MG63 (cell line): ENCODE measurements at places on chromosomes 2 and 18. TPM values are rescaled to one million over a fixed set of nuclear protein-coding genes. Genes with fewer than 3 reads are reported as not detected.

Gene ASXL2
- total RNA-seq = 3.6 and 8.8 TPM in 2 replicates

Gene CCDC148
- not detected in 2 replicates for total RNA-seq

Gene ING5
- 10.3 and 45.2 TPM in 2 replicates for total RNA-seq

Gene GALNT3
- 1.3 and 7.7 TPM in 2 replicates for total RNA-seq

Gene B3GNT7
- total RNA-seq = 0.23 TPM in 1 of 2 replicates, not detected in the other

Gene LTBP1
- 93.9 and 95.7 TPM in 2 replicates for total RNA-seq

Gene FLACC1
- total RNA-seq = 0.26 TPM in 1 of 2 replicates, not detected in the other

Gene POTEI
- total RNA-seq = 0.10 and 0.13 TPM in 2 replicates

Gene PCARE
- not detected in 2 replicates for total RNA-seq

Gene PAX3
- 9.4 and 15.2 TPM in 2 replicates for total RNA-seq

Gene NTSR2
- total RNA-seq = not detected in 2 replicates

Gene LRP1B
- 0.07 TPM in 1 of 2 replicates, not detected in the other for total RNA-seq

GRCh38 chr2:99710721-99711120 lies 220.9 kb upstream of the REV1 start:
- DNase-seq = no peak

DNA sequence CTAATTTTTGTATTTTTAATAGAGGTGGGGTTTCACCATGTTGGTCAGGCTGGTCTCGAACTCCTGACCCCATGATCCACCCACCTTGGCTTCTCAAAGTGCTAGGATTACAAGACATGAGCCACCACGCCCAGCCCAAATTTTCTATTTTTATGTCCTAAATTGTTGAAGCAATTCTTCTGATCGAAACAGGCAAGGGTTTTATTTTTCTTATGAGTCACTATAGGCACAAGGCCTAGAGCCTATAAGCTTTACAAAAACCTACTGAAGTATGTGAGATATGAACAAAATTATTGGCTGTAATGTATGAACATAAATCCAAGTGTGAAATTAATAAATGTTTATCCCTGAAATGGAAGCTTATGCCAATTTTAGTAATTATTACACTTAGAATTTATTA lies 464.2 kb upstream of the NRP2 start:
- peak; percentile 37 for DNase-seq

- peak; percentile 74 for DNase-seq
Measured at GRCh38 chr18:26091047-26091630, 726 bp upstream of the SS18 start.

GRCh38 chr2:10817413-10817812 lies 4.8 kb upstream of the PDIA6 start:
- DNase-seq = peak; percentile 45

DNA sequence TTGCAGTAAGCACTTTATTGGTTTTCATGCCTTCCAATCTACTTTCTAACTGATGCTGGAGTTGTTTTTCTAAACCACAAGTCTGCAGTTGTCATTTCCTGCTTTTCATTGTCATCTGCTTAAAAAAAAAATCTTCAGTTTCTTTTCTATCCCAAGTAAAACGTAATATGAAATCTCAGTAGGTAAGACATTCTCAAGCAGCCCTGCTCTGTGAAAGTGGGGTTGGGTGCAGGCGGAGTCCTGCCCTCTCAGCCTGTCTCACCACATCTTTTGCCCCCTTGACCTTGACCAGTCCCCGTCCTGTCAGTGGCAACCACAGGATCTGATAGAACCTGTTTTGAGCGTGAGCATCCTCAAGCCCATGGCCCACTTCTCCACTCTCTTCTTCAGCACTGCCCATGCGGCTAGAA lies 80.0 kb upstream of the CPO start:
- DNase-seq = no peak

DNA sequence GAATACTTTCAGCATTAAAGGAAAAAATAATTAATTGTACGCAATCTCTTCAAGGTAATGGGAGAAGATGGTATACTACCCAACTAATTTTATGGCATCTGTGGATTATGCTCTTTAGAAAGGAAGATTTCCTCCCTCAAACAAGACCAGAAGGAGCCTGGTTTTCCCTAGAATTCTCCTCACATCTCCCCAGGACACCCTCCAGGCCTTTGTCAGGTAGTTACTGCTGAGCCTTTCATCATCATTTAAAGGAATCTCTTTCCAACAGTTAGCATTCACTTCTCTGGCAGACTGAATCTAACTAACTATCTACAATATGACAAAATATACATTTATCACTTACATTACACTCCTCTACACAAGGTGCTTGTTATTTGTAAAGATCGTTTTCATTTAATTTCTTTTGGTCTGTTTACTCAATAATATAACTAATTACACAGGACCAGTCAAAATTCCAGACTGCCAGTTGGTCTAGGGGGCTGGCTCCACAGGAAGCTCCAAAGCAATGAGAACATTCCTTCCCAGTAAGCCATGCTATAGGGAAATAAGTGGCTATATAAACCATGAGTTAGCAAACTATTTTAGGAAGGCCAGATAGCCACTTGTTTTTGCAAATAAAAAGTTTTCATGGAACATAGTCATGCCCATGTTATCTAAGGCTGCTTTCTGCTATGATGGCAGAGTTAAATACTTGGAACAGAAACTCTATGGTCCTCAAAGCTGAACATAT lies 19.1 kb downstream of the ZNF24 start:
- DNase-seq = no peak

GRCh38 chr2:132645722-132646539 lies 24.1 kb downstream of the LYPD1 start:
- DNase-seq = no peak

DNA sequence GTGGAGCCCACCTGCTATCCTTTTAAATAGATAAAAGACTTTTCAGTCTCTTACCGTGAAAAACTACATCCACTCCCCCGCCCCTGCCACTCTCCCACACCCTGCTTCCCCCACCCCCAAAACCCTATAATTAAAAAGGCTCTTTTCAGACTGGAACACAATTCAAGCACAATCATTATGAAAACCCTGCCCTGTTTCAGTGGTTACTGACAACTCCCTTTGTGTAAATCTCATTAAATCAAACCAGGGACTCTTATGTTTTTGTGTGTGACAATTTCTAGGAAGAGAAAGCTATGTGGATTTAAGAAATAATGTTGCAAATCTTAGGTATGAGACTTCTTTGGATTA lies 21.0 kb upstream of the ZNF532 start:
- no peak for DNase-seq

DNA sequence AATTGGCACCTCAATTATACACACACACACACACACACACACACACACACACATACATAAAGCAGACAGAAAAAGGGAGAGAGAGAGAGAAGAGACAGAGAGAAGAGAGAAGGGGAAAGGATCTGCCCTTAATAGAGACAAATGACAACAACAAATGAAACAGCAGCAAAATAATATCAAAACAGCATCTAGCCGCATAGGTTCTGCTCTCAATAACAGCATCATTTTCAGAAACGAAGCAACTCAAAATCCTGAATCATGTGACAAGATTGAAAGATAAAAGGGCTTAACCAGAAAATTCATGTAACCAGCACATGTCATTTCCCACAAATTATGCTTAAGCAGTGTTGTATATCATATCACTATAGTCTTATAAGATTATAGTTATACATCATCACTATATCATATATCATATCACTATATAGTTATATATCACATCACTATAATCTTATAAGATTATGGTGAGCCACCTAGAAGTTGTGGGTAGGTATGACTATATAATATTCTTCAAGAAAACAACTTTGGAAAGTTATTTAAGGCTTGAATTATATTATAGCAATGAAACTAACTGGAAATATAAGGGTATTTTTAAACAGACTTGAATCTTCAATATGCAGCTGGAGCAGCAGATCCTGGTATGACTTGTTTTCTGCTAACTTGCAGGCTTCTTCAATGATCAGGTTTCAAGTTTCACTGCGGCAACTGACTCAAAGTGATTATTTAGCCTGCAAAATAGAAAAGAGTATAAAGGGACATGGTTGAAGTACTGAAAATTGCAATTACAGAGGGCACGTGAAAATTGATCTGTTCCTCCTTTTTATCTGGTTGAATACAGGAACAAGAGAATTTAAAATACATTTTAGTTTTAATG lies 16.1 kb upstream of the VPS54 start:
- no peak for DNase-seq

DNA sequence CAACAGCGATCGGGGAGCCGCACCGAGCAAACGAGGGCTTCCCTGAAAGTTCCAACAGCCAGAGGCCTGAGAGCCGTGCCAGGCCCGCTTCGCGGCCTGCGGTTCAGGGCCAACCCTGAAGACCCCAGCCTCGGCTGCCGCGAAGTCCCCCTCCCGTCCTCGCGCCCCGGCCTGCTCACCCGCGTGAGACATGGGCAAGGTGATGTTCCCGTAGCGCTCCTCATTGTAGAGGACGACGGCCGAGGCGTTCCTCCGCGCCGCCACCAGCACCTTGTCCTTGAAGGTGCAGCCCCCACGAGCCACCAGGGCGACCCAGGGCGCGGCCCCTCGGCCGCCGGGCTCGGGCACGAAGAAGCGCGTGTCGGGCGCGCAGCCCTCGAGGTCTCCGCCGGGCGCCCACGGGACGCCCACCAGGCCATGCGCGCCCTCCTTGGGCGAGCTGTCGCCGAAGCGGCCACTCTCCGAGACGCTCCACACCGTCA lies 510 bp downstream of the RNF149 start:
- DNase-seq = peak; percentile 19

- peak; percentile 62 for DNase-seq
Measured at GRCh38 chr2:133862400-133862977, 294.2 kb upstream of the NCKAP5 start.

DNA sequence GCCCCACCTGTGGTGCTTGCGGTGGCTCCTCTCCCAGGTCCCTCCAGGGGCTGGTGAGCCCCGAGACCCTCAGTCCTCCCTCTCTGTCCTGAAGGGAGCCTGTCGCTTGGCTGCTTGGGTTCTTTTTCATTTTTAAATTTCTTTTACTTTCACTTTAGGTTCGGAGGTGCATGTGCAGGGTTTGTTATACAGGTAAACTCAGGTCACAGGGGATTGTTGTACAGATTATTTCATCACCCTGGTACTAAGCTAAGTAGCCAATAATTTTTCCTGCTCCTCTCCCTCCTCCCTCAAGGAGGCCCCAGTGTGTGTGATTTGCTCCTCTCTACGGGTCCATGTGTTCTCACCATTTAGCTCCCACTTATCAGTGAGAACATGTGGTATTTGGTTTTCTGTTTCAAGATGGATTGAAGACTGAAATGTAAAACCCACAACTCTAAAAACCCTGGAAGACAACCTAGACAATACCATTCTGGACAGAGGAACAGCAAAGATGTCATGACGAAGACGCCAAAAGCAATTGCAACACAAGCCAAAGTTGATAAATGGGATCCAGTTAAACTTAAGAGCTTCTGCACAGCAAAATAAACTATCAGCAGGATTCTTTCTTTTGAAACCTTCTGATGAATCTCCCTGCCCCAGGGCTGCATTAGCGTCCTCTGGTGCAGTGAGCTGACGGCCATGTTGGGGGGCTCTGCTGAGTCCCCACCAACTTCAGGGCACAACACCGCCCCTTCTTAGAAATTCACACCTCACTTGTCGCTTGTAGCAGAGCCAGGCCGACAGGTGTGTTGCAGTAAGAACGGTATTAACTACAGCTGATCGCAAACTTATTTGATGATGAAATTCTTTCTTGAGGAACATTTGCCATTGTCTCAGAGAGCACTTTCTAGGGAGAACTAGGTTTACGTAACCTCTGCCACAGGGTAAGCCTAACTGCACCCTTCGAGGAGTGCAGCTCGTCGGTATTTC lies 135.3 kb downstream of the ZNF236 start:
- DNase-seq = no peak

- DNase-seq = no peak
Measured at GRCh38 chr2:72001937-72002690, 145.5 kb downstream of the CYP26B1 start.

- DNase-seq = no peak
Measured at GRCh38 chr2:232236200-232236599, 142.4 kb upstream of the ALPP start.

GRCh38 chr2:86787736-86788135 lies 3.0 kb downstream of the CD8A start:
- DNase-seq = no peak

- DNase-seq = no peak
Measured at GRCh38 chr18:23209796-23210195, 74.5 kb downstream of the CABLES1 start.

GRCh38 chr2:133721118-133721517 lies 152.9 kb upstream of the NCKAP5 start:
- no peak for DNase-seq

GRCh38 chr2:96305979-96306308 lies 598 bp upstream of the SNRNP200 start:
- no peak for DNase-seq

DNA sequence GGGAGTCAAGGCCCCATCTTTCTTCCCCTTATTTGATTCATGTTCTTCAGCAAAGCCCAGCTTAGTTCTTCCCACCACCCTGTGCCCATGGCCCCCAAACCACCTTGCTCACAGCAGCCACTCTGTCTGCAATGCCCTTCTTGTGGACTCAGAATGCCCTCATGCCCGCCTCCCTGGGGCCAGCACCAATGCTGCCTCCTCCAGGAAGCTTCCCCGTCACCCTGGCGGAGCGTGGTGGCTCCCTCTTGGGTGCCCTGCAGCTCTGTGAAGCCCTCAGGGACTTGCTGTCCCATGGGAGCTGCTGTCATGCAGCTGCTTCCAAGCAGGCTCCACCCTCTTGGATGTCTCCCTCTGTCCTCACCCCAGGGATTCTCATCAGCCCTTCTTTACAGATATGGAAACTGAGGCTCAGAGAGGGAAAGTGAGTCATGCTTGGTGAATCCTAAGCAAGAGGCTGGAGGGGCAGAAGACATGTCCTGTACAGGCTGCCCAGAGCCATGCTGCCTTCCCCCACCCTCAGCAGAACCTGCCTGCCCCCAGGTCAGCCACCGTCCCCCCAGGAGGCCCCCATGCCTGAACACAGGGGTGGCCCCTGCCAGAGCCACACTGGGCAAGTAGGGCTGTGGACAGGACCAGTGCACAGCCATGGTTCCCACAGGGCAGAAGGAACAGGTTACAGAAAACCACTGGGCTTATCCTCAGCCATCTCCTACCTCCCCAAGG lies 11.8 kb upstream of the DUSP2 start:
- no peak for DNase-seq
